ENCODE measurements at places on chromosomes 13 and 19. TPM values are rescaled to one million over a fixed set of nuclear protein-coding genes. Genes with fewer than 3 reads are reported as not detected.

Gene CLEC17A
- total RNA-seq, result not detected

- no peaks in the 10 kb centered on the region for H3K27me3 ChIP-seq
- DNase-seq, result no peak
- H3K27ac ChIP-seq, result no peak overlapping the region
- H3K36me3 ChIP-seq, result no peaks in the 10 kb centered on the region
- no peaks in the 10 kb centered on the region for H3K4me1 ChIP-seq
Measured at GRCh38 chr13:51152701-51153100, 41.6 kb upstream of the C13orf42 start.

DNA sequence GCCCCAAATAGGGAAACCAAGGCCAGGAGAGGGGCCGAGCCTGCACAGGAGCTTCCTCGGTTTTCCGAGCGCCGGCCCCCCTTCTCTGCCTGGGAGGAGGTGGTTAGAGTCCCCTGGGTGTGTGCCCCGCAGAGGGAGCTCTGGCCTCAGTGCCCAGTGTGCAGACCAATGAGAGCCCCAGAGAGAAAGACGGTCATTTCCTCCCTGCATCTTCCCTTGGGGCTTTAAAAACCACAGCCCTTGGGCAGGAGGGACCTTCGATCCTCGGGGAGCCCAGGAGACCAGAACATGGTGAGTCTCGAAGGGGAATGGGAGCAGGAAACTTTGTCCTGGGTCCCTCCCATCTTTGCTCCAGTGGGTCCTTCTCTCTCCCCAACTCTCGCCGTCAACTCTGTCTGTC, at the start of gene C5AR1:
Gene C5AR1 (plus strand): TSS at position 254 of the 400 bp plus-strand sequence. CDS start 35 bp downstream, at position 289.
- H3K27me3 ChIP-seq, result peaks cover 7% of the 10 kb centered on the region
- no peaks in the 10 kb centered on the region for H3K36me3 ChIP-seq
- peaks cover 10% of the 10 kb centered on the region for H3K4me1 ChIP-seq
- H3K4me3 ChIP-seq, result peak within 1 kb of the TSS; percentile 46

GRCh38 chr19:4032436-4032835, 24.9 kb downstream of the PIAS4 start:
- no peak for DNase-seq
- no peak overlapping the region for H3K27ac ChIP-seq
- H3K4me1 ChIP-seq, result no peaks in the 10 kb centered on the region
- H3K27me3 ChIP-seq, result no peaks in the 10 kb centered on the region

DNA sequence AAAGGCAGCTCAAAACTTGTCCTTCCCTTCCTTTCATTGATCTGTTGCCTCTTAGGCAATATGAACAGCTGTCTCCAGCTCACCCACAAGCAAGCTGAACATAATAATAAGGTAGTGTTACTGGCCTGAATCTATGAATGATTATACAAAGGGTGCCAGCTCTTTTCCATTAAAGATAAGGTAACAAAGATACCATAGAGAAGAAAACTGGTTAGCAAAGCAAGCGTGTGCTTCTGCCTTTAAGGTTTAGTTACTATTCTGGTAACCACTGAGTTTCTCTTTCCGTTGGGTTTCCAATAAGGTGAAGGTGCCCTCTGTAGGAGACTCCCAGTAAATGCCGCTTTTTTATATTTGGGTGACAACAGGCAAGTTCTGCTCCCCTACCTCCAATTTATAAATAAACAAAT, 12.1 kb upstream of the DACH1 start:
- no peak overlapping the region for H3K27ac ChIP-seq
- H3K27me3 ChIP-seq, result no peaks in the 10 kb centered on the region
- H3K36me3 ChIP-seq, result no peaks in the 10 kb centered on the region
- no peak for DNase-seq

DNA sequence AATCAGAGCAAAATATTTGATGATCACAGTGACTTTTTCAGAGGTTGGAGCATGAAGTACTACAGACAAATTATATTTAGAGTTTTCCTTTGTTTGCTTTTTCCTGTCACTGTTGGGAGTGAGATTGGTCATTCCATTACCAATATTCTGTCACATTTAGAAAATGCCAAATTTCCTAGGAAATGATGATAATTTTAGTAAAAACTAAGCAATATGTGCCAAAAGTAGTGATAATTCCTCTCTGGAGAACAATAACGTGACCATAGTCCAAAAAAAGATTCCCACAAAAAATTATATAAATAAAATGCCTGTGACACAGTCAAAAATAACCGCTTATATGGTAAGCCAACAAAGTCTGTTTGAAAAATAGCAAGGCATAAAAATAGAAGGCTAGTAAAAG, 2719.4 kb downstream of the PCDH9 start:
- H3K4me3 ChIP-seq, result no peak overlapping the region
- no peak overlapping the region for H3K27ac ChIP-seq
- H3K36me3 ChIP-seq, result no peaks in the 10 kb centered on the region
- DNase-seq, result no peak
- H3K27me3 ChIP-seq, result no peaks in the 10 kb centered on the region

- no peaks in the 10 kb centered on the region for H3K4me1 ChIP-seq
- H3K36me3 ChIP-seq, result no peaks in the 10 kb centered on the region
- H3K4me3 ChIP-seq, result no peak overlapping the region
- no peak overlapping the region for H3K27ac ChIP-seq
- DNase-seq, result no peak
- peaks cover 4% of the 10 kb centered on the region for H3K27me3 ChIP-seq
Measured at GRCh38 chr13:112618501-112618900, 30.5 kb upstream of the TUBGCP3 start.

DNA sequence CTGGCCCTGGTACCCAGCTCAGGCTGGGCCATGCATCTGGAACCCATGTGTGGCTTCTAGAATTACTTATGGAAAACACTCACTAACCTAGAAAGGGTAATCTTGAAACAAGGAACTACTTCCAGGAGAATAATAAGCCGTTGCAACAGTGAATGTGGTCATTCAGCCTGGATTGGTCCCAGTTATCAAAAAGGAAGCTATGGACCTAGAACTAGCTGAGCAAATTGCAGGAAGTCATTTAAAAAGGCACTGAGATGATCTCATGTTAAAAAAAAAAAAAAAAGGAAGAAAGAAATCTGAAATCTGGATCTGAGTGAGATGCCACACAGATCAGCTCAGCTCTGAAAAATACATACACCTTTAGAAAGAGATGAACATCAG, 59.6 kb downstream of the DCT start:
- H3K27ac ChIP-seq, result no peak overlapping the region
- no peaks in the 10 kb centered on the region for H3K4me1 ChIP-seq
- DNase-seq, result no peak
- peaks cover 5% of the 10 kb centered on the region for H3K27me3 ChIP-seq

- no peaks in the 10 kb centered on the region for H3K4me1 ChIP-seq
- DNase-seq, result no peak
- no peaks in the 10 kb centered on the region for H3K27me3 ChIP-seq
- no peak overlapping the region for H3K27ac ChIP-seq
Measured at GRCh38 chr19:53606031-53606430, 25.8 kb upstream of the DPRX start.

GRCh38 chr13:92355213-92355612, 871.4 kb upstream of the GPC6 start:
- no peak overlapping the region for H3K27ac ChIP-seq
- H3K4me1 ChIP-seq, result no peaks in the 10 kb centered on the region
- H3K4me3 ChIP-seq, result no peak overlapping the region
- H3K27me3 ChIP-seq, result no peaks in the 10 kb centered on the region
- DNase-seq, result no peak

Measured in lower lobe of right lung (tissue), 2 donors.